Cardiac fibroblast (primary cell): ENCODE measurements at places on chromosomes 3 and 15.

- no peak for DNase-seq
Observed at GRCh38 chr3:82000773-82001172, 239.3 kb upstream of the GBE1 start.

- DNase-seq = no peak
Observed at GRCh38 chr3:71360764-71361163, 222.8 kb downstream of the FOXP1 start.

GRCh38 chr3:129688271-129688895 lies 81.9 kb upstream of the PLXND1 start:
- DNase-seq = peak; percentile 69

GRCh38 chr3:25040748-25041147 lies 387.3 kb upstream of the RARB start:
- no peak for DNase-seq

- DNase-seq = no peak
Observed at GRCh38 chr3:180630371-180630770, 28.4 kb downstream of the TTC14 start.

GRCh38 chr3:100517276-100517675 lies 24.9 kb downstream of the TMEM45A start:
- no peak for DNase-seq

DNA sequence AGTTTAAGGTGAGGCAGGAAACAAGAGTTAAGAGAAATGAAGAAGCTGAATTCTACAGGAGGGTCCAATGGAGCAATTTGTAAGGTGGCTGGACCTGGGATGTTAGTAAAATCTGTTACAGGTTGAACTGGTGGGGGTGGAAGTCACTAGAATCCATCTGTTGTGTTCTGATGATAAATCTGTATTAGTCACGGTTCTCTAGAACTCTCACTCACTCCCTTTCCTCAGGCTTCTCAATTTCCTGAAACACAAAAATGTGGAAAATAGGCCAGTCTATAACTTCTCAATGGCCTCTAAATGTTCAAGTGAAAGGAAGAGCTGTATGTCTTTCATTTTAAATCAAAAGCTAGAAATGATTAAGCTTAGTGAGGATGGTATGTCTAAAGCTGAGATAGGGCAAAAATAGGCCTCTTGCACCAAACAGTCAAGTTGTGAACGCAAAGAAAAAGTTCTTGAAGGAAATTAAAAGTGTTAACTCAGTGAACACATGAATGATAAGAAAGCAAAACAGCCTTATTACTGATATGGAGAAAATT lies 180.2 kb upstream of the CBLB start:
- DNase-seq = no peak

- DNase-seq = no peak
Observed at GRCh38 chr3:48553886-48554845, 2.4 kb downstream of the PFKFB4 start.

DNA sequence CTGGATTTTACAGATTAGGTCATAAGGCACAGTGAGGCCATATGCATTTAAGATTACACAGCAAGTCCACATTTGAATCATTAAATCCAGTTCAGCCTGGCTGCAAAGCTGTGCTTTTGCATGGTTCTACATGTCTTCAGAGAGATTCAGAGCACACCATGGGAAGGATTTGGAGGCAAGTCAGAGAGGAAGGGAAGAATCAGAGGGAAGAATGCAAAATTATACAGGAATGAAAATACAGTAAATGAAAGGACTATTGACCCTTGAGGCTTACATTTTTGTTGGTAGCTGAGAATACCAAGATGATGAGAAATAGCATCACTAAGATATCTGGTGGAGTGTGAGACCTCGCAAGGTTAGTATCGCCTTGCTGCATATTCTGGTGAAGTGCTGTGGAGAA lies 13.9 kb downstream of the FILIP1L start:
- no peak for DNase-seq
